ENCODE measurements at places on chromosomes 6 and 20. TPM values are rescaled to one million over a fixed set of nuclear protein-coding genes. Genes with fewer than 3 reads are reported as not detected.

The RIN2 gene
- not detected for polyA plus RNA-seq

The TCF15 gene
- polyA plus RNA-seq, result not detected

The ENPP4 gene
- 4.4 TPM for polyA plus RNA-seq

The CPXM1 gene
- polyA plus RNA-seq, result 1.1 TPM

The GUCA1A gene
- not detected for polyA plus RNA-seq

The SCAF8 gene
- 16.5 TPM for polyA plus RNA-seq

The DEK gene
- polyA plus RNA-seq, result 83.3 TPM

The HLA-DPB1 gene
- 2,247 TPM for polyA plus RNA-seq

The SIRPD gene
- polyA plus RNA-seq, result not detected

The PPP1R3G gene
- polyA plus RNA-seq, result 0.23 TPM

The C6orf58 gene
- polyA plus RNA-seq, result not detected

The RCAN2 gene
- polyA plus RNA-seq, result not detected

The JPH2 gene
- polyA plus RNA-seq, result not detected

The ARMH2 gene
- 0.50 TPM for polyA plus RNA-seq

Measured in IgD-negative memory B cell (primary cell).